ENCODE measurements at places on chromosomes 2 and 18.

GRCh38 chr18:76368976-76369375 is 126.1 kb downstream of the ZNF516 start:
- DNase-seq, result no peak

DNA sequence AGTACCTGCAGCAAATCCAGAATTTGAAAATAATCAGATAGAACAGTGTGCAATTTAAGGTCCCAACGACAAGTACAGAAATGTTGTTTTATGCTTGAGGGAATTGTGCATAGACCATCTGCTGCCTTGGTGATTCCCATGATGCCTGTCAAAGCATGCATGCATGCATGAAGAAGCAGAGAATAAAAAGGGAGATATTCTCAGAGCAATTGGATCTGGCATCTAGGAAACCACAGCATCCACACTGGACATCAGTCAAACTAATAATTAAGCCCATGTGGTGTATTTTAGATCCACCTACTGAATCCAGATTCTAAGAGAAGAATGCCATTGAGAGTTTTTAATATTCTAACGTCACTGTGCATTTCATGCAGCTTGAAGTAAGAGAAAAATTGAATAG is 361.2 kb downstream of the FSIP2 start:
- DNase-seq, result no peak

GRCh38 chr2:138841459-138841858 is 61.3 kb upstream of the NXPH2 start:
- no peak for DNase-seq

DNA sequence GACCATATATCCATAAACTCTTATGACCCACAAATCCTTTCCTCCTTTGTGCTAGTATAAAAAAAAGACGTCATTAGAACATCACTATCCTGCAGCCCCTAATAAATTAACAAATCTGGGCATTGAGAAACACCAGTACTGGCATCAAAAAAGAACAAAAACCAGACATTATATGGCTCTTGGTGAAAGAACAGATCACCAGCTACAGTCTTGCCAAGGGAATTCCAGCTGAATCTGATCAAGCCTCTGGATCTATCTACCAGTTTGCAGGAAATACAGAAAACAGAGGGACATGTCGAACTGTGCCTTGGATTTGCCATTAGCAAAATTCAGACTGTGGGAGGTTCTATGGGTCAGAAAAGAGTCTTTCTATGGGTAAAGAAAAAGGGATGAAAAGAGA is 93.7 kb upstream of the DDX18 start:
- no peak for DNase-seq

DNA sequence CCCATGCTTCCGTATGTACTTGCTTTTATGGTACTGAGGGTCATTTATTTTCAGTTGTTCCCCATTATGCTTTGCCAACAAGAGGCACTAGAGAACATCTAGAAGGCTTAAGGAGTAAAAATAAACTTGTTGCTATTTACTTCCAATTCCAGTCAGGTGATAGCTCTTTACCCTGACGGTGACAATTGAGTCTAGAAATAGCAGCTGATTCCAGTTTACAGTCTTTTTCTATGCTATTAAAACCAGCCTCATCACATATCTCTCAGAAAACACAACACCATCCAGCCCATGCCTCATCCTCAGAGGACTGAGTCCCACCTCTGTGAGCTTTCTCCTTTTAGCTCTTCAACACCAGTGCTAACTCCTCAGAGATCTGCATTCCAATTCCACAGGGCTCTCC is 327.0 kb downstream of the GPD2 start:
- no peak for DNase-seq

DNA sequence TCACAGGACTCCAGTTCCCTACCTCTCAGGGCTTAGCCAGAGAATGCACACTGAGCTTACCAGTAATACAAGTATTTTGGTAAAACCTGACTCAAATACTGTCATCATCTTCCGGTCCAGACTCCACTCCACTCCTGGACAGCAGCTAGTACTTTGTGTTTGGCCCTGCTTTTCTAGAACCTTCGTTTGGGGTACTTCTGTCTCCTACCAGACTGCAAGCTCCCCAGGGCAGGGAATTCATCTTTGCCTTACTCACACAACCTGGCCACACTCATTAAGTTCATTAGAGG is 108.9 kb upstream of the CDC42EP3 start:
- DNase-seq, result peak; percentile 52

DNA sequence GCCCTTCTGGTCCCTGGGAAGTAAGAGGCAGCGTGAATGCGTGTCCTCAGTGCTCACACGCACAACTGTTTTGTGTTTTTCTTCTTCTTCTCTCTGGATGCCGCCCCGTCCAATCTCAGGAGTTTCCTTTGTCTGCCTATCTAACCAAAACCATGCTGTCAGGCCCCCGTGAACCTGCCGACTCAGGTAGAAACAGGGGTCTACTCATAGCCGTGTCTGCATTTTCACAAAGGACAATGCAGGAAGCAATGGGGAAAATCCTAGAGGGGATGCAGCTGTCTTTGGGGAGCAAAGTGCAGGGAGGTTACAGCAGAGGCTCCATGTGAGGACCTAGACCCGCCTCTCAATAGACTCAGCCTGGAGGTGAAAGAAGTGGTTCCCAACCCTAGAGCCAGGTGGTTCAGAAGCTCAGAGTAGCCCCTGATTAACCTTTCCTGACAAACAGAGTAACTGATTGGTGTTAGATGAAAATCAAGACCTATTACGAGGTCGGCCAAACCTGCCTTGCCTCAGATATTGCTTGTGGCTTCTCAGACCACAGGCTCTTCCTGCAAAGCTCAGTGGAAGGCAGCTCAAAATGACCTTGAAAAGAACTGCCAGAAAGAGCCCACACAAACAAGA is 49.3 kb downstream of the CD226 start:
- no peak for DNase-seq

- DNase-seq, result peak; percentile 47
Measured at GRCh38 chr2:37489041-37489456, 144.6 kb downstream of the QPCT start.

DNA sequence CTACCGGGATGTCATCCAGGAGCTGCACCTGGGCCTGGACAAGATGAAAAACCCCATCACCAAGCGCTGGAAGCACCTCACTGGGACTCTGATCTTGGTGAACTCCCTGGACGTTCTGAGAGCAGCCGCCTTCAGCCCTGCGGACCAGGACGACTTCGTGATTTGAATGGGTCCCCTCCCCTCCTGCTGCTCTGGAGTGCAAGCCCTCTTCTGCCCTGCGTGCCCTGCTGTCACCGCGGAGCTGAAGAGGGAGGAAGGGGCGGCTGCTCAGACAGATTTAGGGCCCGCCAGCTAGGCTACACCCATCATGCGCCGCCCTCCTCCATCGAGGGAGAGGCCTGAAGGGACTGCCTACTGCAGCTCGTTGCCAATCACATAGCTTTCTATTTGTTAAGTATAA is 101.8 kb downstream of the SH3BP4 start:
- DNase-seq, result no peak

DNA sequence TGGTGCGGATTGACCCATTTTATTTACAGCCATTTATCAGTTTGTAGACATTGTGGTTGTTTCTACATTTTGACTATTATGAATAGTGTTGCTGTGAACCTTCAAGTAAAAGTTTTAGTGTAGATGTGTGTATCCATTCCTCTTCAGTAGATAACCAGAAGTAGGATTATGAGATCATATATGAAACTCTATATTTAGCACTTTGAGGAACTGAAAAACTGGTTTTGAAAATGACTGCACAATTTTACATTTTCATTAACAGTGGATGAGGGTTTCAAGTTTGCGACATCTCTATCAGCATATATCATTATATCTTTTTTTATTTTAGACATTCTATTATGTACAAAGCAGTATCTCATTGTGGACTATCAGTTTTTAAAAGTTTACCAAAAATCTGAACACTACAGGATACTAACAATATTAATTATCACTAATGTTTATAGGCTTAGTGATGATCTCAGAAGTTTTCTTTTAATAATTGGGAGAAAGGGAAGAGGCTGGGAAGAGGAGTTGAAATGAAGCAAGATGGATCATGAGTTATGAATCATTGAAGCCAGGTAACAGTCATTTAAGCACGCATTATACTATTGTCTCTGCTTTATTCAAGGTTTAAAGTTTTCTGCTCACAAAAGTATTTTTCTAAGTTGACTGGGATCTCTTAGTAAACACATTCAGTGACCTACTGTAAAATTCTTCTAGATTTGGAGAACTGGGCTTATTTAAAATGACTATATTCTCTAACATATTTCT is 329.0 kb upstream of the LRATD1 start:
- DNase-seq, result no peak

- no peak for DNase-seq
Measured at GRCh38 chr2:66634784-66635183, 199.9 kb downstream of the MEIS1 start.

DNA sequence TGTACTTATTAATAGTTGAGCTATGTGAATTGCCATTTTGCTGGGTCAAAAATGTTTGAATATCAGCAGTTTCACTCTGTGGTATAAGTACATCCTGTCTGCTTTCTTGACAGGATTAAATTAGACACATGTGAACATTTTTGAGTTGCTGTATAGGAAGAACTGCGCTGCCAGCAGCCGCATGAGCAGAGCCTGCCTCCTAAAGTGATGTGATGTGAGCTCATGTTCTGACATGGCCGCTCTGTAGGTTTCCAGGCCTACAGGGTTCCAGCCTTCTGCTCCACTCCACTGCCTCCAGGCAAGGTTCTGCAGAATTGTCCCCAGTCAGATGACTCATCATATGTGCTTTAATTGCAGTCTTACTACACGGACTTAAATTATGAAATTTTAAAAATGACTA is 119.7 kb upstream of the NFATC1 start:
- DNase-seq, result peak; percentile 20

GRCh38 chr2:64641599-64641998 is 12.1 kb downstream of the SERTAD2 start:
- DNase-seq, result no peak

DNA sequence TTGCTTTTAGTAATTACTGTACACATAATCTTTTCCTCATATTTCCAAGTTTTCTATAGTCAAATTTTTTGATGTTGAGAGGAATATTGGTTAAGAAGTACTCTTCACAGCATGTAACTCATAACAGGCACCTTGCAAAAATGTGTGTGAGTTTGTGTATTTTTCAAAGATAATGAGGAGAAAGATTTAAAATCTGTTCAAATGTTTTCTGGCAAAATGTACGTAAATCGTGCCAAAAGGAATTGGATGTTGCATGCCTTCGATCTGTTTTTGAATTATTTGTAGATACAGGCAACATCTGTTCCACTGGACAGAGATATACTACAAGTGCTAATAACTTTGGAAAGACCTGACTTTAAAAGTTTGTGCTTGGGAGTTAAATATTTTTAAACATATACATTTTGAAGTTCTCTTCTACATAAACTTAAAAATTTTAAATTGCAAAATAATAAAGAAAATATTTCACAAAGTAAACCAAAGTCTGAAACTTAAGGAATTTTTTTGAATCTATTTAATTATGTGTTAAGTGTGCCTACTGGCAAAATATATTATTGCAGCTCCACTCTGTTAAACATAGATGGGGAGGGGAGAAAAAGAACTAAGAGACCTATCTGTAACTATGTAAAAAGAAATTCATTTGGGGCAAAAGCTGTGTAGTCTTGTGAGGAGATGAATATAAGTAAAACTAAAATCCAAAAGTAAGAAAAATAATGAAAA is 133.5 kb upstream of the UBE2E3 start:
- DNase-seq, result no peak

- no peak for DNase-seq
Measured at GRCh38 chr2:234920836-234921235, 31.0 kb upstream of the SH3BP4 start.

DNA sequence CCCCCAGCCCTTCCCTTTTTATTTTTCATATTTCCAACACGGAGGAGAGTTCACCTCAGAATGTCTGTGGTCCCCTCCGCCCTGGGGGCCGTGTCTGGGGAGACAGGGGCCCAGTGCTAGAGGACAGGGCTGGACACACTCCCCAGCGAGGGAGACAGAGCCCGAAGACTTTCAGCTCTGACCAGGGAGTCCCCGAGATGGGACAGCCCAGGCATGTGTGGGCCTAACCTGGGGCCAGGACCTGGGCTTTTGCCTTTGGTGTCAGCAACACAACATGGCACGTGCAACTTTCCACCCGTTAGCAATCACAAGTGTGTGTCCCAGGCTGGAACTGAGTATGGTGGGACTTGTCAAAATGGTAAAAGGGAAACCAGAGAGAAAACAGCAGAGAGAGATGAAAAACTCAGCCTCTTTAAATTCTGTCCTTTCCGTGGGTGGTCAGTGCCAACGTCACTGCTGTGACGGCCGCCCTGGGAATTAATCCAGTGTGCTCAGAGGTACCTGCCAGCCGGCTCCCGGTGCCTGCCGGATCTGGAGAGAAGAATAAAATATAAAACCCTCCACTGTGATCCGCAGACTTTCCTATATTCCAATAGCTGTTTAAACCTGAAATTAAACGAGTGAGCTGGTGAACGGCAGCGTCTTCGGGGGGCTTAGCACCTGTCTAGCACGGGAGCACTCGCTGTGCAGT is 245.8 kb downstream of the EIPR1 start:
- DNase-seq, result no peak

- DNase-seq, result peak; percentile 48
Measured at GRCh38 chr2:235129850-235130249, 178.0 kb downstream of the SH3BP4 start.

- peak; percentile 76 for DNase-seq
Measured at GRCh38 chr2:212421556-212422334, 116.9 kb downstream of the ERBB4 start.

GRCh38 chr18:26863122-26863879 is 2.2 kb downstream of the AQP4 start:
- DNase-seq, result no peak

GRCh38 chr2:14843507-14844204 is 211.1 kb downstream of the LRATD1 start:
- DNase-seq, result no peak

GRCh38 chr2:24691806-24692205 is 101.4 kb downstream of the PTRHD1 start:
- no peak for DNase-seq

- no peak for DNase-seq
Measured at GRCh38 chr2:62071760-62072680, 123.9 kb upstream of the B3GNT2 start.

DNA sequence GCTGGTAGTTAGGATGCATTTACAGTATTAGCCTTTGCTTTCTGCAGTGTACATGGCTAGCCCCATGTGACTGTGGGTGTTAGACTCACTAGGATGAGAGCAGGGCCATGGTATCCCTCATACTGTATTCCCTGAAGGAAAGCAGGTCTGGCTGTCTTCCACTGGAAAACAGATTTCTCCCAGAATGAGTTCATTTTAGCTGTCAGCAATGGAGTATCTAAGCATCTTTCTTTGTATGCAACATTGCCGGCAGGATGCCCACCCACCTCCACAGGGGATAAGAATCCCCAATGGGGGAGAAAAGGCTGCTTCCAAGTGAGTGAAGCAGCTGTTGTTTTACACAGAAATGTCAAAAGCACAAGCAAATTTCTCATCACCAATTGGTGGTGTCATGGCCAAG is 142.7 kb upstream of the KLHL14 start:
- DNase-seq, result peak; percentile 77

GRCh38 chr2:225637259-225637658 is 237.7 kb downstream of the NYAP2 start:
- peak; percentile 13 for DNase-seq

GRCh38 chr2:220347626-220348025 is 720.2 kb downstream of the SLC4A3 start:
- DNase-seq, result no peak

- DNase-seq, result peak; percentile 76
Measured at GRCh38 chr18:55328301-55328700, 259.7 kb downstream of the TCF4 start.

- no peak for DNase-seq
Measured at GRCh38 chr2:207771421-207771820, 1.7 kb upstream of the FZD5 start.

GRCh38 chr2:216555274-216555673 is 56.6 kb downstream of the RPL37A start:
- no peak for DNase-seq

- peak; percentile 44 for DNase-seq
Measured at GRCh38 chr2:149679286-149679685, 91.7 kb upstream of the MMADHC start.

- DNase-seq, result no peak
Measured at GRCh38 chr2:69628325-69629021, 15.1 kb downstream of the AAK1 start.
